ENCODE measurements at places on chromosomes 3 and 15.

- DNase-seq = no peak
Measured at GRCh38 chr15:72182673-72183072, 14.9 kb downstream of the GRAMD2A start.

- no peak for DNase-seq
Measured at GRCh38 chr3:125073390-125073905, 17.7 kb upstream of the HEG1 start.

- DNase-seq = no peak
Measured at GRCh38 chr15:41809121-41809520, 18.8 kb upstream of the JMJD7 start.

DNA sequence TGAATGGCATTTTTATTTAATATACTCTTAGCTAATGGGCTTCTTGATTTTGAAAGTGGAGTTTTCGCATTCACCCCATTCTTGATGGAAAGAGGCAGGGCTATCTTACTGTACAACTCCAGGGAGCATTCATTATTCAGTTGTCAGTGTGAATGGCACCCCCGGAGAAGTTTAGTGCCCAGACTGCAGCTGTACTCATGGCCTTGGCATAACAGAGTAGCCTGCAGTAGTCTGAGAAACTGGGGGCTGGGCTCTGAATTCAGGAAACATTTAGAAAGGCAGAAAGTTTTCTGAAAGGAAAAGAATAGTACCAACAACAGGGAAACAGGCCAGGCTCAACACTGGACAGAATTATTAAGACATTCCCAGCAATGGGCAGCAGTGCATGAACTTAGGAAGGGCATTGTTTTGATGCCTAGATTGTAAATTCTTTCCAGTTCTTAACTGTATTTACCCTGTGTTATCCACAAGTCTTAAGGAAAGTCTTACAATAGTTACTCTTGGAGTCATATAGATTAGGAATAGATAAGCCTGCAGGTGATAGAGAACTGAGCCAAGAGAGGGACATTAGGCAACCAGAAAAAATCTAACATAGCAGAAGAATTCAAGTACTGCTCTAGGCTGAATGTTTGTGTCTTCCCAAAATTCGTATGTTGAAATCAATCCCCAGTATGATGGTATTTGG, 44.4 kb downstream of the TIPARP start:
- DNase-seq = no peak

GRCh38 chr3:55174747-55175146, 246.9 kb upstream of the LRTM1 start:
- no peak for DNase-seq

DNA sequence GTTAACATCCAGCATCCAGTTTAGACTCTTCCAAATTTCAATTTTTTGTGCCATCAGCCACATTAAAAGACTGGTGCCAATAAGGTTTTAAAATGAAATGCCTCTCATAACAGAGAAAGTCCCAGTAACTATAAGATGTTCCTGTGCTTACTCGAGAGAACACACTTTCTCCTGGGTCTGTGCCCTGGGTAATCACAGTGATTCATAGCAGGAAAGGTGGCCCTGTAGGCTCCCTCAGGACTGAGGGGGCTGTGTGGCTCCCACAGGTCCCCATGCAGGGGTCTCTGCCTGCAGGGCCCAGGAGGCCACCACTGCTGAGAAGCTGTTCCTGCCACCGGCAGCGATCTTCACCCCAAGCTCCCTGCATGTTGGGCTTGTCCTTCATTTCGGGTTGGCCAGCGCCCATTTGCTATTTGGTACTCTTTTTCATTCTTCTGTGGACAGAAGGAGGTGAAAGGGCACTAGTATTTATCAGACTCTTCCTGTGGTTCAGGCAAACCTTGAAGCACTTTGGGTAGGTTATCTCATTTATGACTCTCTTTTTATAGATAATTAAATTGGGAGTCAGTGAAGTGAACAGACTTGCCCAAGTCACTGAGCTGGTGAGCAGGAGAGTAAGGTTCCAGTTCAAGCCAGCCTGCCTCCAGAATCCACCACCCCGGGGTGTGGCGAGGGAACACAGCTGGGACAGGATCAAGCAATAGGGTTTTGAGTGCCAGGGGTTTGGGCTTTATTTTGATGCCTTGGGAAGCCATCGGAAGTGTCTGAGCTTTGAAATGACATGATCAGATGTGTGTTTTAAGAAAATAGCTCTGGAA, 44.2 kb upstream of the PLXNA1 start:
- DNase-seq = no peak

DNA sequence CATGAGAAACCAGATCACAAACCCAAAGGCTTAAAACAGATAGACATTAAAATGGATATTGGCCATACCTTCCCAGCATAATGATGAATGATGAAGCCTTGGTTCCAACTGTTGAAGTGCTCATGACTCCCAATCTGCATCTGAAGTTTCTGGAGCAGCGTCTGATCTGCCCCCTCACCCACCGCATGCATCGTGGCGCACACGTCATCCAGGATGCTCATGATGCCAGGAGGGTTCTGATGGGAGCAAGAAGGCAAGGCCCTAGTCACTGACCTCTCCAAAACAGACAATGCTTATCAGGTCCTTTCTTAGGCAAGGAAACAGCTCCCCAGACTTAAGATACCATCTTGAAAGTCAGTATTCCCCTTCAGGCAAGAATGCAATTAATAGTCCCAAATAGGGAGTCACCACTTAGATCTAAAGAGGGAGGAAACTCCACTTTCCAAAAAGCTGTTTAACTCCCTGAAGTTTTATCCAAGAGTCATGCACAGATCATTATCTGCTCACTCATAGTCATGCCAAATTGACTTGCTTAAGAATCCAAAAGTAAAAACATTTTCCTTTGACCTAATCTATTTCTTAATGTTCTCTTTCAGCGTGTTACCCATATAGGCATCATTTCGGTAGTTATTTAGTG, 2.1 kb downstream of the LDHAL6B start:
- no peak for DNase-seq

- no peak for DNase-seq
Measured at GRCh38 chr15:42493679-42494078, 1.8 kb upstream of the SNAP23 start.

DNA sequence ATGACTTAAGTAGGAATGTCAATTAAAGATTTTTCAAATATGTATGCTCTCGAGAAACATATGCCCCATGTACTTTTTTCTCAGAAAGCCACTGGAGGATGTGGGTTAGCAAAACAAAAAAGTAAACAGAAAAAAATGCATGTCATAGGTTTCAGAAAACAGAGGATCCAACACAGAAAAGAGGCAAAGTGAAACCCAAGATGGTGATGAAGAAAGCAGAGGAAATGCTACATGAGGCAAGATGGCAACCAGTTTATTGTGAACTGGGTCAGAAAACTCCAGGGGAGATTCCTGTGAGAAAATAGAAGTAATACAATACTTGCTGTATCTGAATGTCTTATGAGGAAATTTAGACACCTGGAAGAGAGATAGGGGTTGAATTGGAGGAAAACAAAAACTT, 30.8 kb upstream of the EOMES start:
- DNase-seq = no peak

GRCh38 chr15:84727429-84727828, 11.5 kb upstream of the SEC11A start:
- DNase-seq = no peak

DNA sequence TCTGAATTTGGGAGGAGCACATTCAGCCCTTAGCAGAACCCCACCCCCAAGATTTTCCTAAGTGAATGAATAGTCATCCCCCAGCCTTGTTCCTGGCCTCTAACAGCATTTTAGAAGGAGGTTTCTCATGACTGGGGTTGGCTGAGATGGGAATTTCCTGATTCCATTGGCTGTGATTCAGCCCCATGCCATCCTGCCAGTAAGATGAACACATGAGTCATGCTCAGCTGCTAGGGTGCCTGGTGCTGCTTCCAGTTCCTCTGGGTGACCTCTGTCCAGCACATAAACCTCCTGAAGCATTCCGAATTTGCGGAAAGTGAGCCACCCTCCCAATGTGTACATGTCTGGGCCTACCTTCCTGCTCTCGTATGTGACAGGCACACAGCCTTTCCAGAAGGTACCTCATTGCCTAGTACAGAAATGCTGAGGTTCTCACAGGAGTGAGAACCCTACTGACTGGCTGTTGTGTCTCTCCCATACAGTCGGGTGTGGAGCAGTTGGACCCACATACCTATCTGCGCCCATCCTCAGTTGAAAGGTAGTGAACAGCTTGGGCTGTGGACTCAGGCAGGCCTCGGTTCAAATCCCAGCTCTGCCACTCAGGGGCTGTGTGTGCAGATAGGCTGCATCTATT, 91.7 kb downstream of the APBA2 start:
- DNase-seq = no peak

DNA sequence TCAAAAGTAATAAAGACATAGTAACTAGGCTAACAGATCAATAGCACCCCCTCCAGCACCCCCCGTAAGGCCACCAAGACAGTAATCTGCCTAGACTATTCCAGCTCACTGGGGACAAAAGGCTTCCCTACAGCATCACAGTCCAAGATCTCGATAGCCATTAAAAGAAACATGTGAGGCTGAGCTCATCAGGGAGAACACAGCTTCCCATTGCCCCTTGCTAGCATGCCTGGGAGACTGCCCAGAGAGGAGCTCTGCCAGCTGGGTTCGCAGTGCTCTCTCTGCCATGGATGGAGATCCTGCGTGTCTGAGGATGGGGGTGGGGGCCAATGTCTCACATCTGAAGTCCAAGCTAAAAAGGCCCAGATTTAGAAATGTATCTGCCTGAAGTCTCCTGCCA, 17.8 kb downstream of the LRIG1 start:
- DNase-seq = no peak

GRCh38 chr3:152622811-152623167, 212.1 kb upstream of the P2RY1 start:
- no peak for DNase-seq

- no peak for DNase-seq
Measured at GRCh38 chr15:59963925-59964324, 40.2 kb upstream of the FOXB1 start.

- DNase-seq = no peak
Measured at GRCh38 chr3:158735296-158736033, 3.2 kb upstream of the RARRES1 start.

DNA sequence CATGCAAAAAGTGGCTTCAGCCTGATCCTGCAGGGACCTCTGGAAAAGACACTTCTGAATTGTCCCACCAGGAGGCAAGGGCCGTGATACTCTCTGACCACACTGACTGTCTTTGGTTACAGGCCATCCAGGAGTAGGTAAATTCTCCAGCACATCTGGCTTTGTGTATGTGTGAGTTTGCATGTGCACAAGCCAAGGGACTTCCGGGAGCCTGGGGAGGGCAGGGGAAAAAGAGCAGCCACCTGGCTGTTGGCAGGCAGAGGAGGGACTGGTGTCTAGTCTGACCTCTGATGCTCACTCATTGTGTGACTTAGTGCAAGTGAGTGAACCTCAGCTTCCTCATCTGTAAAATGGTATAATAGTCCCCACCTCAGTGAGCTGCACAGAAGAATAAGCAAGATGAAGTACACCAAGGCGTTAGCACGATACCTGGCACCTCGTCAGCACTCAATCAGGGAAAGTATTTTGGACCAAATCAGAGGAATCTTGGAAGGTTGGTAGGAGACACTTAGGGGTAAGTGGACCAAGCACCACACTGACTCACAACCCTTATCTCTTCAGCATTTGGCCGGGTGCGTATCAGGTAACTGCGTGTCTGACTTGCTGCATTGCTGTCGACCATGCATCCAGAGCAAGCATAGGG, 19.1 kb downstream of the KLHL6 start:
- no peak for DNase-seq

DNA sequence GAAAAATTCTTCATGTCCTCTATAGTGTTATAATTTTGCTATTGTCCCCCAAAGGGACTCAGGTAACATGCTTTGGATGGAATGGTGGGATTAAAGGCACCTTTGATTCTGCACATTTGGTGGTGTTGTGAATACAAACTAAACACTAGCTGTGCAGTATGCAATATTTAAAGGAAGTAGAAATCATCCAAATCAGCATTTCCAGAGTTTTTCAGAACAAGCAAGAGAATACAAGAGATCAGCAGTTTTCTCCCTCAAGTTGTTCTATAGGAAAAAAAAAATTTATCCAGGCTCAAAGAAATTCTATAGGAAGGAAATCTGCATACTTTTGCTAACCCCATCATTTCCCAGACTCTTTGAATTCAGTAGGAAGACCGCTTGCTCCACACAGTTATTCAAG, 10.2 kb upstream of the ADIPOQ start:
- DNase-seq = no peak

GRCh38 chr3:102450976-102451375, 16.2 kb downstream of the ZPLD1 start:
- no peak for DNase-seq

DNA sequence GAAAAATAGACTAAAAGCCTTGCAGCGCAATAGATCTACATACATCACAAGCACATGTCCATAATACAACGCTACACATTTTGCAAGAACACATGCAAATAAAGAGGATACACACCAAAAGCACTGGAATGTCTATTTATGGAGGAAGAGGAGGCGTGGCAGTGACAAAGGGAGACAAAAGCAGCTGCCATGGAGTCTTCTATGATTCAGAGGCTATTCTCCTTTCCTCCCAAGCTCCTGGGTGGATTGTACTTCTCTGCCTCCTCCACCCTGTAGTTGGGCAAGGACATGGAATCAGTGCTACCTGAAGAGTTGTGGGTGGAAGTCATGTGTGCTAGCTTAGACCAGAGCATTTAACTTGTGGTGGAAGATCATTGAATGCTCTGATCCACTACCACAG, 57.9 kb upstream of the ABHD2 start:
- no peak for DNase-seq

- peak; percentile 49 for DNase-seq
Measured at GRCh38 chr15:41894791-41895463, 1.1 kb upstream of the SPTBN5 start.

DNA sequence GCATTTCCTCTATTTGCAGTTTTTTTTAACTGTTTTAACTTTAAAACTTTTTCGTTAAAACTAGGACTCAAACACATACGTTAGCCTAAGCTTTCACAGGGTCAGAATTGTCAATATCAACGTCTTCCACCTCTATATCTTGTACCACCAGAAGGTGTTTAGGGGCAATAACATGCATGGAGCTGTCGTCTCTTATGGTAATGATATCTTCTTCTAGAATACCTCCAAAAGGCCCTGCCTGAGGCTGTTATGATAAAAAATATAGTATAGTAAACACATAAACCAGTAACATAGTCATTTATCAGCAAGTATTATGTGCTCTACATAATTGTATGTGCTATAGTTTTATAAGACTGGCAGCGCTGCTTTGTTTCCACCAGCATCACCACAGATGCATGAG, 76.3 kb upstream of the MLF1 start:
- no peak for DNase-seq

- DNase-seq = no peak
Measured at GRCh38 chr3:107825556-107825955, 265.3 kb downstream of the CD47 start.

GRCh38 chr3:142962520-142963233, 797 bp downstream of the PAQR9 start:
- no peak for DNase-seq

DNA sequence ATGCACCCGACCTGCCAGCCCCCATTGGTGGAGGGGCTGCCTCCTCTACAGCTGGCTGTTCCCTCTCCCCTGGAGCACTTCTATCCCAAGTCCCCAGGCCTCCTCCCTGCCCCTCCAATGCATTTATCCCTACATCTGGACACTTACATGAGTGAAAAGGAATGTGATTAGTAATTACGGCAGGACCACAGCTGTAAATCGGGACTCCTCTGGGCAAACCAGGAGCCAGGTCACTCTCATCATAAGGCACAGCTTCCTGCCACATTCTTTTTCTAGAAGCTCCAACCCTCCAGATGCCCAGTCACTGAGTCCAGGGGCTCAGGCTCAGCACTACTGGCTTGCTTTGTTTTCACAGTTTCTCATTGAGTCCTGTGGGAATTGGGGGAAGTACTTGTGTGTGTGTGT, 54.3 kb downstream of the IL20RB start:
- no peak for DNase-seq

- DNase-seq = no peak
Measured at GRCh38 chr3:129366312-129366831, 62.1 kb downstream of the EFCAB12 start.

All from stimulated activated CD4-positive, alpha-beta T cell treated with anti-CD3 and anti-CD28 coated beads, Interleukin-15, amount 100 ng/mL, for 1 hour (primary cell).